Stimulated activated CD8-positive, alpha-beta memory T cell treated with anti-CD3 and anti-CD28 coated beads, Interleukin-15, amount 100 ng/mL, for 4 hours (primary cell): ENCODE measurements at places on chromosomes 16 and 17.

- no peak for DNase-seq
These were observed 11.8 kb upstream of the TMEM220 start for GRCh38 chr17:10741416-10742135.

DNA sequence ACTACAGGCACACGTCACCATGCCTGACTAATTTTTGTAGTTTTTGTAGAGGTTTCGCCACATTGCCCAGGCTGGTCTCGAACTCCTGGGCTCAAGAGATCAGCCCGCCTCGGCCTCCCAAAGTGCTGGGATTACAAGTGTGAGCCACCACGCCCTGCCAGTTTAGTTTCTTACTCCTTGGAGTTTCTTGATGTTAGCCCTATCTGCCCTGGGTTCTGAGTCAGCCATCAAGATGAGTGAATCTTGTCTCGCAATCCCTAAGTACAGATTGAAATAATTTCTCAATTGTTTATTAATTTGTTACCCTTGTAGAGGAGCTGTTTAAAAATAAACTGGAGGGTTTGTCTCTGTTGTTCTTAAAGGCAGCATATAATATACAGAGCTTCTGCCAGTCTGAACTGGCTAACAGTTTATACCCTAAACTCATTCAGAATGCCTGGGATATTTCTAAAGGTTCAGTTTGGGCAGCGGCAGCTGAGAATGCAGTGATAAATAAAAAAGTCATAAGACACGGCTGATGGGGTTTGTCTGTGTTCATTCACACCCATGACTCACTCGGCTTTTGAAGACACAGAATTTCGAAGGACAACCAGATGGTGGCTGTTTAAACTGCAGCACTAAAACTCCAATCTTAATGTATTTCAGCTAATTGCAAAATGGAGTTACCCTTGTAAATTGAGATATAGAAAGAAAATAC is 39.6 kb downstream of the GPRC5B start:
- DNase-seq = no peak

- DNase-seq = no peak
These were observed 19.1 kb downstream of the ZFHX3 start for GRCh38 chr16:73028721-73029361.

DNA sequence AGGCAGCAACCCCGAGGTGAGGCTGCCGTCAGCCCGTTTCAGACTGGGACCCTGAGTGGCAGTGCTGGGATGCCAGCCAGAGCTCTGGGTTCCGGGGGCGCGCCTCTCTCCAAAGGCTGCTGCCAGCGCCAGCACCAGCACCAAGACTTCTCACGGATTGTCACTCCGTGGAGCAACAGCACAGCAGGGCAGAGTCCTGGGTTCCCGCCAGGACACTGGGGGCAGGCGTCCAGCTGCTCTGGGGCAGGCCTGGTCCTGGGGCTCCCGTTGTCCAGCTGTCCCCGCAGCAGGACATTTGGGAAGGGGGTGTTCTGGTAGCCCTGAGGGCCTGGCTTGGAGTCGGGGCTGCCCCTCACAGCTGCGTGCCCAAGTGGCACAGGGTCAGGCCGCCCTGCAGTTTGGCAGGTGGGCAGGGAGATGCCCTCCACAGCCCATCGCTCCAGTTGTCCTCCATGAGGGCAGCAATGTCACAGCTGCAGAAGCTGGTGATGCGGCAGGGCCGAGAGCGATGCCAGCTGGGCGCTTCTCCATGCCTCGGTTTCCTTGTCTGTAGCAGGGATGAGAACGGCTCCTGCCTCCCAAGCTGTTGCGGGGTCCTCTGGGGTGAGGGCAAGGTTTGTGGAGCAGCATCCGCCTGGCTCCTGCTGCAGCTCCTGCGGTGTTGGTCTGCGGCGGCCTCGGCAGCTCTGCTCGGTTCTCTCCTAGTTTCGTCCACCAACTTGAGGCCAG is 137.3 kb upstream of the CIBAR2 start:
- no peak for DNase-seq

GRCh38 chr17:43814714-43815113 is 18.2 kb downstream of the MPP3 start:
- DNase-seq = no peak

DNA sequence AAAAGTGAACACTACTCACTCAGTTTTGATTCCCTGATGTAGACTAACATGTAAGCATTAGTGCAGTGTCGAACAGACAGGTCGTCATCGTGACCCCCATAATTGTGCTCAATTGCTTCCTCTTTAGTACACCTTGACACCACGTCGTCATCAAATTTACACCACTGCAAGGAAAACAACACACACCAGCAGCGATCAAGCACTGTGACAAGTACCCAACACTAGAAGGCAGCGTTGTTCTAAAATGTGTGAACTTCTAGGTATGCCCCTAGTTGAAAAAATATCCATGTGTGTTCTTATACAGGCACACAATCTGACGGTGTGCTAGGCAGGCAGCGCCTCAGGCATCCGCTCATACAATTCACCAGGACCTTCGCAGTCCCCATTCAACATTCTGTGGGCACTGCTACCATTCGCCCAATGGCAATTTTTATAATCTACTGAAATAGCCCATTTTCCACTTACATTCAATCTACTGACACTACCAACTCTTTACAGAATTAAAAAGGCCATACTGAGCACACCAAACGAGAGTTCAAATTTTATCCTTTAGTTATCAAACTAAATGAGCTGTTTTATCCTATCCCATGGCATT is 23.1 kb downstream of the LITAFD start:
- no peak for DNase-seq

DNA sequence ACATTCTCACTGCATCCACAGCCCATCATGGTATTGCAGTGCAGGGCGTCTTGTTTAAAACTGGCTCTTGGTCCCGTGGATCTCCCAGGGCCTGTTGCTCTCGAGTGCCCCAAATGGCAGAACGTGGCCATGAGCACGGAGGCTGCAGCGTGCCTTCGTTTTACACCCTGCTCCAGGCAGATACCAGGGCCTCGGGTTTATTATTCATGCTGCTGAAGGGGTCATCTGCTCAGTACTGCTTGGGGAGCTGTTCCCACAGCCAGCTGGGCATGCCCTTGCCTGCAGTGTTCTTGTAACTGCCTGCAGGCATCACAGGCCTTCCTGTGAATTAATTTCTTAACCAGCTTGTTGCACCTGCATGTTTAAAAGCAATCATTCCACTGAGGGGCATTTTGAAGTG is 129.7 kb upstream of the CHMP6 start:
- DNase-seq = no peak

DNA sequence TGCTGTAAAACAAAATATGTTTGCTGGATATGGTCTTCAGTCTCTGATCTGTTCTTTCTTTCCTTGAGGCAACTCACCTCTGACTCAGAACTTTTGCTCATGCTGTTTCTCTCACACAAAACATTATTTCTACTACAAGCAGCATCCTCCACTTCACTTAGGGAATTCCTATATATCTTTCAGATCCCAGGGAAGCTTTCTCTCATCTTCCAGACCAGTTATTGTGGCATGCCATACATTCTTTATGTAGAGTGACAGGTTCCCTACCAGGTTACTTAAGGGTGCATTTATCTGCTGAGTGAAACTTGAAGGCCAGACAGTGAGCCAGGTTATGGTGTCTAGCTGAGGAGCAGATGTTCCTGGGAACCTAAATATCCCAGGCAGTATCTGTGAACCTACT is 1226.0 kb downstream of the CDH8 start:
- no peak for DNase-seq

GRCh38 chr16:89931964-89932363 is 8.8 kb downstream of the TUBB3 start:
- DNase-seq = no peak

DNA sequence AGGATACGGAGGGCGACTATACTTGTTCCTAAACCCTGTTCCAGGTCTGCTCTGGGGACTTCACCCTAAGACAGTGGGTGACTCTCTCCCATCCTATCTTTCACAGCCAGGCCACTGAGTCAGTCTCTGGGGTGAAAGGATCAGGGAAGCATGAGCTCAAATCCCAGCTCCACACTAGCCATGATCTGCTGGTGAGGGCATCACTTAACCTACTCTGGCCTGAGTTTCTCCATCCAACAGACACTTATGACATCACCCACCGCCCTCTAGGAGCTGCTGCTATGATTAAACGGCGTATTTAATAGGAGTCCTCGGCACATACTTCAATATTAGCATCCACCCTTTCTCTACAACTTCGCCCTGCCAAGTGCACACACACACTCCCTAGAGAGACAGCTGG is 10.1 kb downstream of the GAST start:
- DNase-seq = no peak

DNA sequence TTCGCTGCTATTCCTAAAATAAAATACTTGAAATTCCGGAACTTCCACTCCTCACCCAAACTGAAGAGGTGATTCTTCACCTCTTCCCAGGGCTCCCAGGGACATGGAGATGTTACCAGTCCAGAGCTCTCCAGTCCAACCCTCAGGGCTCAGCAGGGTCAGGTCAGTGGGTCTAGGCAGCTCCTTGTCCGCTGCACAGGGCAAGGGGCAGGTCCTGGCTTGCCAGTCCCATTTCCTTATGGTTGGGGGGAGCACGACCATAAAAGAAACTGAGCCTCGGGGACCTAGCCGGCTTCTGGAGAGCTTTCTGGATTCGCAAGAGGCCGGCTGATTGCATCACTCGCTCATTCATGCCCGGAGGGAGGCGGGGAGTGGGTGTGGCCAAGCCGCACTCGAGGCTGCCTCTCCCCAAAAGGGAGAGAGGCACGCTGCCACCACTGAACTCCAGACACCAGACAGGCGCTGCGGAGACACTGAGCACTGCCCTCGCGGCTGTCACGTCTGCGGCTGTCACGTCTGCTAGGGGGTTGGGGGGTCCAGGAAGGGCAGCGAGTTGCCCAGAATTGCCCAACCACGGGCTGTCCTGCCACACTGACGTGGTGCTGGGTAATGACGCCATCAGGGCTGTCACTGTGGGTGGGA is 15.8 kb downstream of the SLC7A5 start:
- peak; percentile 82 for DNase-seq

DNA sequence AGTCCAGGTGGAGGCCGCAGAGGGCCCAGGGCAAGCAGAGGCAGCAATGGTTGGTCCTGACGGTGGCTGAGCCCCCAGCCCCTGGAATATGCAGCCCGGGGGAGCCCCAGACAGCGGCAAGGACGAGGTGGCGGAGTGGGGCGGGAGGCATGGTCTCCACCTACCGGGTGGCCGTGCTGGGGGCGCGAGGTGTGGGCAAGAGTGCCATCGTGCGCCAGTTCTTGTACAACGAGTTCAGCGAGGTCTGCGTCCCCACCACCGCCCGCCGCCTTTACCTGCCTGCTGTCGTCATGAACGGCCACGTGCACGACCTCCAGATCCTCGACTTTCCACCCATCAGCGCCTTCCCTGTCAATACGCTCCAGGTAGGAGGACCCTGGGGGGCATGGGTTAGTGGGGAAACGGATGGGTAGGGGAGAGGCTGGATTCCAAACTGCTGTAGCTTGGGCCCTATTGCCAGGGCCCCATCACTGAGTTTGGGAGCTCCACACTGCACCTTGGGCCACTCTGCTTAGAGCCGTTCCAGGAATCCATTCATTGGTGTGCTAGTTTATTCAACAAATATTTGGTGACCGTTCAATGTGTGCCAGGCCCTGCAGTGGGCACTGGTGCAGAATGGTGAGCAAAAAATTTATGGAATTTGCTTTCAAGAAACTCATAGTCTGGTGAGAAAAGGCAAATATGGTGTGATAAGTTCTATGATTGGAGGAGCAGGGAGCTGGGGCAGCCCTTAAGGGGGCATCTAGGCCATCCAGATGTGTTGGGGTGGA is 3.8 kb downstream of the RASL10B start:
- DNase-seq = no peak

- no peak for DNase-seq
These were observed at the start of gene PMFBP1 for GRCh38 chr16:72172105-72173034. PMFBP1 (minus strand) TSS chr16:72172155; CDS start chr16:72171208, 947 bp downstream.

DNA sequence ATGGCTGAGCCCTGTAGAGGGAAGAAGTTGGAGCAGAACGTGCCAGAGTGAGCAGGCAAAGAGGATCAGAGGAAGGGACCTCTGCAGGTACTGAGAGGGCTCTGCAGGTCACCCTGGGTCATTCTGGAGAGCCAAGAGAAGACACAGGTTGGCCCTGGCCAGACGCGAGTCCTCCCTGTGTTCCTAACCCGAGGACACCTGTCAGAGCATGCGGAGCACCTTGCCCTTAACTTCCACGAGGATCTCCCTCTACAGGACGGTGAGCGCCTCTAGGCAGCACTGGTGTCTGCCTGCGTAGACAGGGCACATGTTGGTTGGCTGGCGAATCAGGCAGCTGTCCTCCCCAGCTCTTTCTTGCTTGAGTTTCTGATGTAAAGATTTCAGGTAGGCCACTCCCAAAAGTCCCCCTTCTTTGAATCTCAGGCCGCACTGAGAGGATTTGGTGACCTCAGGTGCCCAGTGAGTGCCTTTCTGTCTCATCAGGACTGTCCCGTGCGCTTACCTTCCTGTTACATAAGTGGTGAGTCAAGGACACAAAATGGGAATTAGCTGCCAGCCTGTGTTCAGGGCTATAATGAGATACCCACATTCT is 45.3 kb downstream of the MPRIP start:
- no peak for DNase-seq

- no peak for DNase-seq
These were observed 84.8 kb downstream of the KATNIP start for GRCh38 chr16:27634779-27635178.

DNA sequence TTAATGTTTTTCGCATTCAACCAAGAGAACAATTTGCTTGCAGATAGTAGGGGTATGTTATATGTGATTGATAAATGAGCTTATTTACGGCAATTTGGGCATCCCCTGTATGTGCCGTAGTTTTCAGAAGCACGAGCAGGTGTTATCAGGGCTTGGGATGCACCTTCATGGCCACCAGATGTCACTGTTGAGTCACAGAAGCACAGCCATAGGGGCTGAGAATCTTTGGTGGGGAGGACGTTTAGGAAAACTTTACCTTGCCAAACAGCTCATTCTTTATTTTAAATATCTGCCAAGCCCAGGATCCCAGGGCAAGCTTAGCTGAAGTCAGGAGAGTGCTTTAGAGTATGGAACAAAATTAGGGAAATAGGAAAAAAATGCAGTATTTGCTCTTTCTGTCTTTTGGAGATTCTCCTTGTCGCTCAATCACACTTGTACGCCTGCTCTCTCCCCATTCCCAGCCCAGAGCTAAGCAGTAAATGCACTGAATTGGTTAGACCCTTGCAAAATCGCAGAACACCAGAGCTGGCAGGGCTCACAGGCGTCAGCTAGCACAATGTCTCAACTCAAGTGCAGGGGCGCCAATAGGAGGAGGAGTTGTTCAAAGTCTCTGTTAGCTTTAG is 93.6 kb upstream of the MPHOSPH6 start:
- peak; percentile 3 for DNase-seq

- DNase-seq = no peak
These were observed 88.3 kb upstream of the GSE1 start for GRCh38 chr16:85524630-85525419.

DNA sequence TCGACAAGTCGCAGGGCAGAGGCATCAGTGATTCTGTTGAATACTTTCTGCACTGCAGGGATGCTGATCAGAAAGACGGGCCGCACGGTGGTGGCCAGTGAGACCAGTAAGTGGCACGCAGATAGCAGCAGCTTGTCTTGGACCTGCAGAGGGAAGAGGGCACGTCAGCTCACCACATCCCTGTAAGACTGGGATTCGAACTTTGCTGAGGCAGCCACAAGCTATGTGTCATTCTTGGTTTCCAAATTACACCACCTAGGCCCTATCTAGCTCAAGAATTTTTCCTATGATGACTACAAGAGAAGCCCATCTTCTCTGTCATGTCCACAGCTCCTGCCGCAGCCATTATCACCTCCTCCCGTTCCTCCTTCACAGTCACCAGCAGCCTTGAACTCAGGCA is 49.4 kb upstream of the GSG1L start:
- no peak for DNase-seq

- DNase-seq = no peak
These were observed 14.0 kb downstream of the ANKRD11 start for GRCh38 chr16:89476379-89476778.
